ENCODE measurements at places on chromosomes 6 and 20.

GRCh38 chr20:17014217-17014616 lies 212.6 kb upstream of the PCSK2 start:
- no peak for DNase-seq

GRCh38 chr6:92376691-92377090 lies 1042.7 kb downstream of the EPHA7 start:
- DNase-seq, result no peak

DNA sequence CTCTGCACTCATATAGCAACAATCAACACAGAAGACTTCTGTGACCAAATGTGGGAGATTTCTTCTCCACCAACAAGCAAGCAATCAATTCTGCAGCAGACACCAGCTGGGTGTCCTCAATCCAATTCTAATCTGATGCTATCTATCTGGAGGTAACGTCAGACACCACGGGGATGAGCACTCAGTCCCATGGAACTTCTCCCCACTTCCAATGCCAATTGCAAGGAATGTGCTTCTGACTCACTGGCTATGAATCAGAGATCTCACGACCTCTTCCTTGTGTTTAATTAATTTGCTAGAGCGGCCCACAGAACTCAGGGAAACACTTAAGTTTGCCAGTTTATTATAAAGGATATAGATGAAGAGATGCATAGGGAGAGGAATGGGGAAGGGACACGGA lies 103.5 kb upstream of the SIRPG start:
- DNase-seq, result no peak

GRCh38 chr6:100185615-100186014 lies 191.6 kb upstream of the MCHR2 start:
- DNase-seq, result no peak

DNA sequence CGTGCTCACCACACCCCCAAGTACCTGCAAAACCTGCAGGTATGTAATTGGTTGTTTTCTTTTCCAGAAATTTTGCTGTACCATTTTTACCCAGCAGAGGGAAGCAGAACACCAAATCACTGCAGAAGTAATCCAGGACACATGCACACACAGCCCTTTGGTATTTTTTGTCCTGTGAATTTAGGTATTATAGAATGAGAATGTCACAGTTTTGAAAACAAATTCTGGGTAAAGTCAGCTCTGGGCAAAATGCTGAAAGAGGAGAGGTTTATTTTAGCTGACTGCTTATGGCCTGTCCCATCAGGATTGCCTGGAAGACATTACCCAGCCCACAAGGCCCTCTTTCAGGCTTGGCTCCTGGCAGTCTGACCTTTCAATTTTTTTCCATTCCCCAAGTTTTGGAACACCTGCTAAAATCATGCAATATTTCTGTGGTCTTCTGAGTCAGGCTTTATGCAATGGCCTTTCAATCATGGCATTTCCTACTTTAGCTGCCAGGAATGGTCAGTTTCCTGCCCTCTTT lies 3.5 kb upstream of the EFHC1 start:
- DNase-seq, result no peak
